ENCODE measurements at places on chromosomes 1 and 21.

DNA sequence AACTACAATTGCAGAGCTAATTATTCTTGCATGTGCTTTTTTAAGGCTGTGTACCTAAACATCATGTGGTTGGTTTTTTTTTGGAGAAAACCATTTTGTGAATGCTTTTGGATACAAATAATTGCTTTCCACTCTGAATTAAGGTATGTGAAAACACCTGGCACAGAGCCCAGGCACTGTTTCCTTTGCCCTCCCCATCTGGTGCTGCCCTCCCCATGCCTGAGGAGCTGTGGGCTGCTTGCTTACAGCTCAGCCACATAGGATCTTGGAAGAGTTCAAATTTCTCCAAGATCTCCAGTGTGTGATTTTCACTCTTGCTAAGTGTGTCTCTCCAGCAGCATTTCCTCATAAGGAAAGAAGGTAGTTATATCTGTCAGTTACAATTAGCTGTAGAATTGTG is 27.8 kb downstream of the DNM3 start:
- DNase-seq = no peak

- no peak for DNase-seq
Observed at GRCh38 chr1:112701227-112702066, 5.5 kb downstream of the RHOC start.

DNA sequence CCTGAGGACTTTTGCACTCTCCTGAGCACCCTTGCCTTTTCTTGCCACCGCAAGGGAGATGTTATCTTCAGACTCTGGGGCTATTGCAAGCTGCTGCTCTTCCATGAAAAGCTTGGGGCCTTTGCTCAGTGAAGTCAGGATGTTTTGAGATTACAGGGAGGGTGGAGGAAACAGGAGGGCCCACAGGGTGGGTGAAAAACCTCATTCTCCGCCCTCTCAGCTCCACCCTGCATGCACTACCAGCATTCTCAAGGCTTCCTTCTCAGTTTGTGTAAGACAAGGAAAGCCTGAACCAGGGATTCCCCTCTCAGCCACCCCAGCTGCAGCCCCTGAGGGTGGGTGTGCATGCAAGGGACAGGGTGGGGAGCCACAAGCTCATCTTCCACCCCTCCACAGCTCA is 25.8 kb upstream of the ZNF648 start:
- no peak for DNase-seq

DNA sequence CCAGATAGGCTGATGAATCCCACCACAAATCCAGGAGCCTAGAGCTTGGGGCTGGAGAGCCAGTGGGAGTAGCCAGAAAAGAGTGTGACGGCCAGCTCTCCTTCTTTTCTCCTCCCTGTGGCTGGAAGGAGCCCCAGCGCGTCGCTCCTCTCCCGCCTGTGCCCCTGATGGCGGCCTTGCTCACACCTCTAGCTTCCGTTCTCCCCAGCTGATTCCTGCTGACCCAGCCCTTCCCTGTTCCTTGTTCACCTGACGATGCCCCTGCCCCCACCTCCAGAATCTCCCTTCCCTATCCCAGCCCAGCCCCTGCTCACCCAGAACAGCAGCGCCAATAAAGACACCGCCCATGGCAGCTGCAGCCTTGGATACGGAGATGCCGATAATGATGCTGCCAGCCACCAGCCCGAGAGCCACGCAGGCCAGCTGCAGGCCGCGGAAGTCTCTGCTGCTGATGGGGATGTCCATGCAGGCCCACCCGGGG is 656 bp downstream of the KNCN start:
- DNase-seq = peak; percentile 72

- no peak for DNase-seq
Observed at GRCh38 chr1:94648225-94649007, 106.9 kb upstream of the F3 start.
